NCI-H774 (cell line): ENCODE measurements at places on chromosomes 2 and 18.

DNA sequence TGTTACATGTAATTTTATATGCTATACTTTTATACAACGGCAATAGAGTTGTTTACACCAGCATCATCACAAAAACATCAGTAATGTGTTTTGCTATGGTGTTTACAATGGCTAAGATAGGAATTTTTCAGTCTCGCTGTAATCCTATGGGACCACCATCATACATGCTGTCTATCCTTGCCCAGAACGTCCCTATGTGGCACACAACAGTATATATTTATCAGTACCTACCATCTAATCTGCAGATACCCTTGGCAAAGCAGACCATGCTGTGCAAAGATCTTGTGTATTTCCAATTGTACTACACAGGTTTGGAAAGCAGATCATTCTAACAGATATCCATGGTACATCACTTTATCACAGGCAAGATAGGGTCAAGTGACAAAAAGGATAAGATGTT is 15.3 kb downstream of the RPL31 start:
- no peak for DNase-seq

DNA sequence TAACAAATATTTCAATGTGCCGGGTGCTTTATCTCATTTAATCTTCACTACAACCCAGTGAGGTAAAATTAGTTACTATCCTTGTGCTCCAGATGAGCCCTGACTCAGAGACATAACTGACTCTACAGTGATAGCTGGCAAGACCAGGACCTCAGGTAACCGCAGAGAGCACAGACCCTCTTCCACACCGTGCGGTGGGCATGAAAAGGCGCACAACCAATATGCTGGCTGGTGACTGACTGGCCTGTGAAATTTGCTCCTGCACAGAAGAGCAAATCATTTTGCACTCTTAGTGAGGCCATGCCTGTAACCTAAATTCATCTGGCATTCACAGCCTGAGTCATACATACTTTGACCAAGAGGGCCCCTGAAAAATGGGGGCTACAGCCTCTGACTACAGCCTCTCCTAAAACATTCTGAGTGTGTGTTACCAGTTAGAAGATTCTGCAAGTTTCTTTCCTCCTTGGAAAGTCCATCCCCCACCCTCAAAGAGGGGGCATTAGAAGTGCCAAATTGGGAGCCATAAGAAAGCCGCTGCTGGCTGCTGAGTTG is 22.4 kb upstream of the MSGN1 start:
- DNase-seq = no peak

- no peak for DNase-seq
These were observed 439.7 kb upstream of the FANCL start for GRCh38 chr2:58680755-58681310.

DNA sequence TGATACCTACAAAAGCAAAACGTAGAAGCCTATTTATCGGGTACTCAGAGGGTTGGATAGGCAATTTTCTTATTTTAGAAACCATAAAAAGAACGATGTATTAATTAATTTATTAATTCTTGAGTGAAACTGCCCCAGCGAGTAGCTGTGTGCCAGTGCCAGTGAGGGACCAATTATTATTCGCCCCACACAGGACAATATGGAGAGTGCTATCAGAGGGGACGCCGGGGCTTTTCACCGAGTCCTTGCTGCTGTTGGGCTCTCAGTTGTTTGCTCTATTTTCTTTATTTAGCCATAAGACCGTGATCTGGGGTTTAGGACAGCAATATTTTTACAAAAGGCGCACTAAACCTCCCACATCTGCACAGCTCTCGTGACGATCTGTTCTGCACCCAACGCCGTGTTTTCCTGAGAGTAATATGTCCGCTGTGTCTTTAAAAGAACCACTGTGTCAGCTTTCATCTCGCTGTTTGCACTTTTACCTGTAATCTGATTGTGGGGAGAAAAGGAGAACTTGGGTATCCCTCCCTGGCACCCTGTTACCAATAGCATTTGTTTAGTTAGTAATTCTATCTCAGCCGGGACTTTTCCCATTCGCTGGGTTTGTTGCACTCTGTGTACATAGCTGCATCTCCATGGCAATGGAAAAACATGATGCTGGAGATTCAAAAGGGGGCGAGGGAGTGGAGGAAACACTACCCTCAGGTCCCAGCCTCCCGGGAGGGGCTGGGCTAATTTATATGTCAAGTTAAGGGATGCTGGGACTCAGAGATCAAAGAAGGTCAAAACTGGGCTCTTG is 30.1 kb upstream of the ZNF516 start:
- peak; percentile 85 for DNase-seq

GRCh38 chr2:206982360-206982955 is 43.1 kb downstream of the CPO start:
- DNase-seq = no peak

DNA sequence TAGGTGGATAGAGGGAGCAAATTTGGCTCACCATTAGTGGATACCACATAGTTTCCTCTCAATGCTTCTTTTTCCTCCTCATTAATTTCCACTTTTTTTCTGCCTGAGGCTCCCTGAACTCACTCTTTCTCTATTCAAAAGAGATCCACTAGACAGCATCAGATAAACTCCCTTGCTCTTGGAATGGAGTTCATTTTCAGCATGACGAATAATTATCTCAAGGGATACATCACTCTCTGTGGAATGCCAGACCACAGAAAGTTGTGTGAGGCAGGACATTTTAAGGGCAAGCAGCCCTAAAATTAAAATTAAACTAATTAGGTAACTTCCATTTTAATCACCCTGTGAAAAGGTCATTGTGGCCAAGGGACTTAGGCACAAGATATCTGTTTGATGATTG is 1920.1 kb upstream of the CELF4 start:
- no peak for DNase-seq

DNA sequence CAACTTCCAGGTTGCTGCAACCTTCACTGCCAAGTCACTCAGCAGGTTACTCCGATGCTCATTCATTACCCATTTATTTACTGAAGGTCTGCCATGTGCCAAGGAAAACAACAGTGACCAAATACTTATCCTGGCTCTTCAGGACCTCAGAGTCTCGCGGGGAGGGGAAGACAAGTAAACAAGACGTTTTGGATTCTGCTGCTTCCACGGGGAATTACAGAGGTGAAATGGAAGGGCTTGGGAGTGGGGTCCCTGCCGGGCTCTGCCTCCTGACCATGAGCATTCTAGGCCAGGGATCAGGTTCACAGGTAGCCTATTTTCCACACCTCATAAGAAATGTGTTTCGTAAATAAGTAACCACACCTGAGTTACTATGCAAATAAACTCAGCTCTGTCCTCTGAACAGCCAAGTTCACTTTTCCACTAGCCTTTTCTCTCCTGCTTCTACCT is 68.1 kb downstream of the CLHC1 start:
- DNase-seq = peak; percentile 23

DNA sequence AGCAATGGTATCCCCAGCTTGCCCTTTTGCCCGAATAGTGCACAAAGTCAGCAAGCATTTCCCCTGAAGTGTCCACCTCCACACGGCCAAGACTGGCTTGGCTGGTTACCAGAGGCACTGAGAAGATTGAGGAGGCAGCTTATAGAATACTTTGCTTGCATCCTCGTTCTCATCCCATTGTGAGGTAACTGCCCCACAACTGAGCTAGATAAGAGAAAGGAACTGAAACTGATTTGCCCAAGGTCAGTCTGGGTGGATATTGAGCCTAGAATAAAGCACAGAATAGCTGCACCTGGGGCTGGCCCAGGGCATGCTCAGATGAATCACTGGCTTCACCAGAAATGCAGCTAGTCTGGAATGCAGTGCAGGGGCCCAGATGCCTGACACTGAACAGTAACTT is 32.7 kb upstream of the MAP4K3 start:
- DNase-seq = no peak

GRCh38 chr2:228701506-228701905 is 520.0 kb upstream of the SPHKAP start:
- no peak for DNase-seq

DNA sequence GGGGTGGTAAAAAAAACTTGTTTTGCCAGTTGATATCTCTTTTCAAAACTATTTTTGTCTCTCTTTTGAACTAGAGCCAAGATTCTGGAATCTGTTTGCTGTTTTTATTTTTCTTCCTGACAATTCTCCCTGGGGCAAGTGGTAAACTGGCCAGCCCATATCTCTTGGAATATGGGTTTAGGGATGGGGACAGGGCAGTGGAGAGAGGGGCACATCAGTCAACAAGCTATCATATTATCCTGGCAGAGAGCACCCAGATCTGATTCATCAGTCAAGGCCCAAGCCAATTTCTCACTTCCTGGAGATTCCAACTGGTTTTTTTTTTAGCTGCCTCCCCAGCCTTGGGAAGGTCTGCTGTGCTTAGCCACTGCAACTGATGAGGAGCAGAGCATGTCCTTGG is 52.3 kb downstream of the ARHGAP28 start:
- no peak for DNase-seq

GRCh38 chr18:8073167-8073566 is 506.1 kb downstream of the PTPRM start:
- DNase-seq = no peak

- no peak for DNase-seq
These were observed 15.5 kb upstream of the NEURL3 start for GRCh38 chr2:96520697-96521096.

- DNase-seq = no peak
These were observed 203.2 kb downstream of the SH3RF3 start for GRCh38 chr2:109331896-109332848.

- no peak for DNase-seq
These were observed 146.7 kb upstream of the VWC2L start for GRCh38 chr2:214264171-214264570.

DNA sequence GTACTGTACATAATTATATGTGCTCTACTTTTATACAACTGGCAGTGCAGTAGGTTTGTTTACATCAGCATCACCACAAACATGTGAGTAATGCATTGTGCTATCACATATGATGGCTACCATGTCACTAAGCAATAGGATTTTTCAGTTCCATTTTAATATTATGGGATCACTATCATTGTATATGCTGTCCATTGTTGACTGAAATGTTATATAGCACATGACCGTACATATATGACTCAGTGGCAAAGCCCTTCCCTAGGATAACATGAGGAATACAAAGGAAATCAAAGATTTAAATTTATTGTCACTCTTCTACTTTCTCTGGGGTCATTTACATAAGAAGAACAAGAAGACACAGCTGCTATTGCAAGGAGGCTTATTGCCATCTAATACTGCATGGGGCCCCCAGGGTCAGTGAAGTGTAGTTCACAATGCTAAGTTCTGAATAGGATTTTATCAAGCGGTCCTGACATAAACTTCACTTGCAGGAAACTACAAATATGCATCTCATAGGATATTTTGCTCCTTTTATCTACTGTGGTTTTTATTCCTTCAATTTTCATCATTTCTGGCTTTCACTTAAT is 21.8 kb downstream of the PDE1A start:
- no peak for DNase-seq

- DNase-seq = no peak
These were observed 549.4 kb upstream of the SALL3 start for GRCh38 chr18:78430131-78430758.

DNA sequence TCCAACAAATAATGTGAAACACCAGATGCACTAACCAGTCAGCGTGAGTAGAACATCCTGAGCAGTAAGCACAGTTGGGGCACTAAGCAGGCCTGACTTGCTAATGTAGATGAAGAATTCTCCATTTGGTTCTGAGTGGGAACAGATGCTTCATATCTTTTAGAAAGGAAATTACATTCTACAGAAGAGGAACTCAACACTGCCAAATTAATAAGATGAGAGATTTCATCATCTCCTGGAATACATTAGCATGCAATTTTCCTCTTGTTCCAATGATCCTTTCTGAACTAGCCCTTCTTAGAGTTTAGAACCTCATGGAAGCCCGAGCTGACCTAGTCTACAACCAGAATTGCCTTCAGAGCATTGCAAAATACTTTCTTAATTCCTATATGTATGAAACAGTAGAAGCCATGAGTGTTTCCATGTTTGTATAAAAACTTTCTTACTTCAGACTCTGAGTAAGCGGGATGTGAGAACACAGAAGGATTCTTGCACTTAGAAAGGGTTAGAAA is 34.8 kb downstream of the COL5A2 start:
- no peak for DNase-seq

DNA sequence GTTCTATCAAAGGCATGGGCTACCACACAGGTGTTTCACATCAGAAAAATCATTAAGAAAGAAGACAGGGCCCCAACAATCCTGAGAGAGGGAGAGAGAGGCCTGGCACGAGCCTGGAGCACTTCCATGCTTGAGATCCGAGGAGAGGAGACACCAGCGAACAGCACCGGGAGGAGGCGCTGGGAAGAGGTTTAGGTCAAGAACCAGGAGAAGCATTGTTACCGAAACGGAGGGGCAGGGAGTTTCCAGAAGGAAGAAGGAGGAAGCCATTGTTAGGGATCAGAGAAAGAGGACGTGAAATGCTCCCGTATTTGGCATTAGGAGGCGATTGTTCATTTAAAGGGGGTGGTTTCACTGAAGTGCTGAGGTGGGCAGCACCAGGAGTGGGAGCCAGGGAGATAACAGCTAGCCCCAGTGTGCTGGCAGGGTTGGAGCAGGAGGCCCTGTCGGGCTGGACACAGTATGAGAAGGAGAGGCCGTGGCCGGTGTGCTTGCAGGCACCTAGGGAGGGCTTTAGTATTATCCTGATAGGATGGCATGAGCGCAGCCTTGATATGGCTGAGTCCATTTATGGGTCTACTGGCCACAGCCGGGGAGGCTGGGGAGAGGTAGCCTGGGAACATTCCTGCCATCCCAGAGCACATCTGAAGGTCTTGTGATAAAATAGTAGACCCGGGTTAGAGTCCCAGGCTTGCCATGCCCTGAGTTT is 244.9 kb downstream of the KLHL29 start:
- DNase-seq = no peak

- DNase-seq = no peak
These were observed 32.5 kb upstream of the FHOD3 start for GRCh38 chr18:36265015-36265414.

GRCh38 chr2:36611316-36611990 is 13.5 kb upstream of the FEZ2 start:
- DNase-seq = no peak

- no peak for DNase-seq
These were observed 9.9 kb downstream of the GIGYF2 start for GRCh38 chr2:232707076-232707475.

- DNase-seq = no peak
These were observed 119.8 kb downstream of the PLEKHM3 start for GRCh38 chr2:207905546-207905945.

DNA sequence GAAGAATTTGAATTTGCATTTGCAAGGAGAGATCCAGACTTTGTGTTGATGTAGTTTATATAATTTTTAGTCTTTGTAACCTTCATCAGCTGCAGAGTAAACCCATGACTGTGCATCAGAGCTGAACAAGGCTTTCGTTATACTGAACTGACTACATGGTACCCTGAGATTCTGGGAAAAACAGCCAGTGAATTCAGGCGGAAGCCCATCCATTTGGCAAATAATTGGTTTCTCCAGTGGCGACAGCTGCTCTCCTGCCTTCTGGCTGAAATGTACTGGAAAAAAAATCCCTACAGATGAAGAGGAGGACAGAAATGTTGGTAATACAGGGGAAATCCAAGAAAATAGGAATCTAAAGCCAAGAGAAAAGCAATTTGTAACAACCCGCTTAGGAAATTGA is 657.5 kb upstream of the CDH7 start:
- no peak for DNase-seq
